Inflammatory macrophage treated with lipopolysaccharide for 4 hours (primary cell): ENCODE measurements at places on chromosomes 6 and 20.
A peak's percentile ranks its signal among the peaks of the same experiment; 100 is the strongest.

GRCh38 chr6:15480525-15480924 lies 182.3 kb downstream of the DTNBP1 start:
- peak; percentile 22 for DNase-seq

DNA sequence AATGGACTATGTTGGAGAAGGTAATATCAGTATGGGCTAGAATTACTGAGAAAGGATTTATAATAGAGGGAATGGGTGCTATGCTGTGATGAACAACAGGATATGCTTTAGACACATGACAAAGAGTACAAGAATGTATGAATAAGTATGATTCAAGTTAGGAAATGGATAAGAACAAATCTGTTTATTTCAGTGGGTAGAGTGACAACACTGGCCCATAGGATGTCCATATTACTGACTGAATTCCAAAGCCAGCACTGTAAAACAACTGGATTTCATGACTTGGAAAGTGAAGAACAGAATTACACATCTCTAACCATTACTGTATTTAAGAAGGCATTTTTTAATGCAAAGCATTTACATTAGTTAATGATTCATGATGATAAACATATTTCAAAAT lies 35.9 kb downstream of the EPM2A start:
- DNase-seq: no peak

GRCh38 chr6:16092140-16092539 lies 36.7 kb upstream of the MYLIP start:
- DNase-seq: peak; percentile 46

- peak; percentile 72 for DNase-seq
These were observed 8.1 kb downstream of the PTPN1 start for GRCh38 chr20:50518270-50518721.

- DNase-seq: no peak
These were observed 68.3 kb downstream of the CEBPB start for GRCh38 chr20:50258790-50259483.

DNA sequence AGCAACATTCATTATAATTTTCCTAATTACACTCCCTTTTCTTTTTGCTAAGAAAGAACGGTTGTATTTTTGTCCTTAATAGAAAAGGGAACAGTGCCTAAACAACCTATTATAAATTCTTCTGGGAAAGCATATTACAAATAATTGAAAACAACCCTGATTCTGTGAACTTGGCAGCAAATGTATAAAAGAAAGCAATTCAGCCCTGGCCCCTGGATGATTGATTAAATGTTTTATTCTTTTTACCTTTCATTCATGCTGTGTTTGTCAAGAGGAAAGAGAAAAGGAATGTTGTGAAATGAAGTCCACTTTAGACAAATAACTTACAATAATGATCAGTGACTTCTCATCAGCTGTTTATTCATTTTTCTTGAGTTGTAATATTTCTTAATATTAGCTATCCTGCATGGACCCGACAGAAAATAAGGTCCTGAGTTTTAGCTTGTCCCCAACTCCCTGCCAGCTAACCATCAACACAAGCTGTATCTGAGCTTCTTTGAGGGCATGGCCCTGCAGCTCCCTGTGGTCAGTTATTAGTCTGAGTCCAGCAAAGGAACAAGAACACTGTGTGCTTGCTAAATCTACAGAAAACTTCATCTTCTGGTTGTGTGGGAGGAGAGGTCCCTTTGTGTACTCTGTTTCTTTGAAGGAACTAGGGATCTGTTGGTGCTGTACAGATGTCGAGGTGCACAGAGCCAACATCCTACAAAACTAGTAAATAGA lies 248.2 kb downstream of the LAMA2 start:
- no peak for DNase-seq

- no peak for DNase-seq
These were observed 26.4 kb downstream of the PSMG4 start for GRCh38 chr6:3285049-3285639.

- DNase-seq: peak; percentile 48
These were observed 16.7 kb upstream of the ENTPD6 start for GRCh38 chr20:25178563-25179438.

DNA sequence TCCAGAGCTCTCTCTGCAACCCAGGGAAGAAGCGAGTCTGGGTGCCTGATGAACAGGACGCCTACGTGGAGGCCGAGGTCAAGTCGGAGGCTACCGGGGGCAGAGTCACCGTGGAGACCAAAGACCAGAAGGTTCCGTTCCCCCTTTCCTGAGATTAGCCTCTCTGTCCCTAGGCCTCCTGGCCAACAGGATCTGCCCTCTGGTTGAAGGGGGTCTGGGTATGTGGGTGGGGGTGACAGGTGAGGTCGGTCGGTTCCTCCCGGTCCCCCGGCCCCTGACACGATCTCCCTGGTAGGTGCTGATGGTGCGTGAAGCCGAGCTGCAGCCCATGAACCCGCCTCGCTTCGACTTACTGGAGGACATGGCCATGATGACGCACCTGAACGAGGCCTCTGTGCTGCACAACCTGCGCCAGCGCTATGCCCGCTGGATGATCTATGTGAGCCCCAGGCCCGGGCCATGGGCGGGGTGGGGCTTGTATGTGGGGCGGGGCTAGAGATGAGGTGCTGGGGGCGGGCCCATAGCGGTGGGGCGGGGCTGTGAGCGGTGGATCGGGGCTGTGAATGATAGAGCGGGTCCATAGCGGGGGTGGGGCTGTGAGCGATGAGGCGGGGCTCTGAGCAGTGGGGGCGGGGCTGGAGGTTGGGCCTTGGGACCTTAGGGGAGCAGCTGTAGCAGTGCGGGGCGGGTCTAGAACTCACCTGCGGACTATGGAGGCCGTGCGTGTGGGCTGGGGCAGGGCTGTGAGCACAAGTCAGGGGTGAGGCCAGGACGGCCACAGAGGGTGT lies 23.9 kb downstream of the MYH7B start:
- no peak for DNase-seq

DNA sequence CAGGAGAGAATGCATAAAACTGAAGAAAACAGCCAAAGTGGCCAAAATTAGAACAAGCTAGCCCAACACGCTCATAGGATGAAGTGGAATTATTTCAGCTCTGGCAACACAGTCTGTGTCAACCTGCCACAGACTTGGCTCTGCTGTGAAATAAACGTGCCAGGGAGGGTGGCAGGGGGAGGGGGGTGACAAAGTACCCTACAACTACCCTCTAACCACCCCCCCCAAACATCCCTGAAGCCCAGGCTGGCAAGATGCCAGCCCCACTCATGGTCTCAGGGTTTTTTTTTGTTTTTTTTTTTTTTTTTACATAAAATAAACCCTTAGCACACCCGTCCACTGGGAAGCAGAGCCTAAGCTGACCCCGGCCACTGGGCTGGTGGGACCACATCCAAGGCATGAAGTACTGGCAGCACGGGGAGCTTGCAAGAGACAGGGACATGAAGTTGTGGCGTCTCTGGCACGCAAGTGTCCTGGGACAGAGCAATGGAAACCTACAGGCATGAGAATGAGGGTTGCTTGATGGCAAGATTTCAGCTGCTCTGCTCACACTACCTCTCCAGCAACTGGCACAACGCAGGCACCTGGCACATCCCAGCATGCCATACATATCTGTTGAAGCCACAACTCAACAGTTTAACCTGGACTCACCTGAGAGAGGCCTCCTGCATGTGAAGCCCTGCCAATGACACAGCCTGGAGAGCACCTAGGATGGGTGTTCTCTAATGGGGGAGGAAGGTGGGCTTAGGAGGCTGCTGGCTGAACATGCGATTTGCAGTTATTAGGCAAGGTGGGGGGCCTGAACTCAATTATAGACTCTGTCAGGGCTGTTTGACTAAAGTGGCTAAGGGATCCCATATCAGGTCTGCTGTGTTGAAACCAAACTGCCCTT lies 76.4 kb downstream of the TRAM2 start:
- no peak for DNase-seq

GRCh38 chr6:168663041-168663440 lies 222.1 kb downstream of the SMOC2 start:
- no peak for DNase-seq

GRCh38 chr6:166655251-166655650 lies 28.2 kb upstream of the RPS6KA2 start:
- DNase-seq: no peak

- DNase-seq: no peak
These were observed 135.9 kb downstream of the JPH2 start for GRCh38 chr20:44050925-44051660.

- DNase-seq: no peak
These were observed 5.9 kb downstream of the ADGRF5 start for GRCh38 chr6:46915866-46916265.

- no peak for DNase-seq
These were observed 81.7 kb upstream of the CD83 start for GRCh38 chr6:14035874-14036273.

GRCh38 chr6:168041928-168042327 lies 37.1 kb downstream of the FRMD1 start:
- DNase-seq: no peak

DNA sequence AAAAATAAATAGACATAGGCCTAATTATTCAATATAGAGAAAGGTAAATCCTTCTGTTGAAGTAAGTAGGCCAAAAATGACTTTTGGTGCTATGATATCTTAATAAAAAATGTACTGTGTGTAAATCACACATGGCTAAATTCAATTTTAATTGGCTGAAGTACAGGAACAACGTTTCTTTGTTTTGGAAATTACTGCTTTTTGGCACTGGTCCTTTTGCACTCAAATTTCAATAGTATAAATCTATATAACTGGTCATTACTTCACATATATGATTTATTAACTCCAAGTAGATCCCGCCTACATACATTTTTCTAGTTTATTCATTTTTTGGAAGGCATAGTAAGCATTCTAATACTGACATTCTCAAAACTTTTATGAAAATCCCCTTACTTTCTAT lies 114.5 kb downstream of the RALGAPA2 start:
- DNase-seq: no peak

DNA sequence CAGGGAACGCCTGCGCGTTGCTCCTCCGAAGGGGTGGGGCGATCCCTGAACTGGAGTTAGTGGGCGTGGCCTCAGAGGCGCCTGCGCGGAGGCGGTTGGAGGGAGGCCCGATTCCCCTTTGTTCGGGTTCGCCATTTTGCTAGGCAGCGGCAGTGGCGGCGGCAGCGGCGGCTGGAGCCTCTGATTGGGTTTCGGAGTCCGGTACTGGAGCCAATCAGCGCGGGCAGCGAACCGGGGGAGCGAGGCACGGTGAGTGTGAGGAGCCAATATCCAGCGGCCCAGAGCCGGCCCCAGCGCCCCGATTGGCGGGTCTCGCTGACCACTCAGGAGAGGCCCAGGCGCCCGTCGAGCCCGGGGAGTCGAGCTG lies at the start of gene NFYA:
Gene NFYA (plus strand): TSS at position 139 of the 367 bp plus-strand sequence. CDS start 6,116 bp downstream, outside the sequence.
- no peak for DNase-seq

- peak; percentile 62 for DNase-seq
These were observed 805 bp downstream of the MSH5 start for GRCh38 chr6:31740397-31741223.

GRCh38 chr6:30879684-30880427 lies 4.5 kb upstream of the DDR1 start:
- no peak for DNase-seq

- no peak for DNase-seq
These were observed at the start of gene FAM83B for GRCh38 chr6:54846243-54846856. Gene FAM83B (plus strand): TSS chr6:54846771. CDS start chr6:54870247, 23,476 bp downstream.

GRCh38 chr20:6401893-6402557 lies 279.2 kb upstream of the FERMT1 start:
- no peak for DNase-seq

DNA sequence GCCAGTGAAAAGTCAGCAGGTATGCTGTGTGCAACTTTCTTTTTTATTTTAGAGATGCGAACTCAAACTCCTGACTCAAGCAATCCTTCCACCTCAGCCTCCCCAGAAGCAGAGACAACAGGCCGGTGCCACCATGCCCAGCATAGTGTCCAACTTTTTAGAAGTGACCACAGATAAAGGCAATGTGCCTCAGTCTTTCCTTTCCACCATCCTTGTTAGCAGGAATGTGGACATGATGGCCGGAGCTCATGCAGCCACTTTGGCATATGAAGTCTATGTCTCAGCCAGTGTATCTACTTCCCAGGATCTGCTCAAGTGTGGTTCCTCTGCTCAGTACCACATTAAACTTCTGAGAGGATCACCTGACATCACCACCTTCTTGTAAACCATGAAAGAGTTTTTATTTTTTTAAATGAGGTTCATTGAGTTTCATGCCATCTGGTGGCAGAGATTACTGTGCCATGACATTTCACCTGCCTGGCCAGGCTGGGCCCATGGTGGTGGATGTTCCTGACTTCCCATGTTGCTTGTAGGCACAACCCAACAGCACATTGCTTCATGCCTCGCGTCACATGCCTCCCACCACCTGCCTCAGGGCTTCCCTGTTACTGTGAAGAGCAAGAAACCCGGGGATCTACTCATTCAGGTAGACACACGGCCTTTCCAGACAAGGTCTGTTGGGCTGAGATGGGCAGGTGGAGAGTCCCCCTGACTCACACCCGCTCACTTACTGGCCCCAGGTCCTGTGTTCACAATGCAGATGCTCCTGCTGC lies 216.5 kb downstream of the LY86 start:
- DNase-seq: peak; percentile 20

- DNase-seq: no peak
These were observed 77.2 kb upstream of the BHLHE23 start for GRCh38 chr20:63083831-63084562.

DNA sequence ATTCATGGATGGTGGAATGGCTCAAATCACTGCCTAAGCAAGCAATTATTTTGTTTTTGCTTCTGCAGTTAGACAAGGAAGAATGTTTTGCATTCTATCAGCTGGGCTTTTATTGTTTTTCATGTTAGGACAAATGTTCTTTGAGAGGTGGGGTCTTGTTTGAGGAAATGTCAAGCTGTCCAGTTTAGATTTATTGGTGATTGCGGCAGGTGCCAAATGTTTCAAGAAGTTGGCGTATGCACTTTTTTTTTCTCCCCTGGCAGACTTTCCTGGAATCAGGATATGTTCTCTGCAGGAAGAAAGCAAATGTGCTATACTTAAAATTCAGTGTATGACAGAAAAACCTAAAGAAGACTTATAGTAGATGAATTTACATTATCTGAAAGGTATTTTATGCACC lies 81.0 kb upstream of the JAG1 start:
- no peak for DNase-seq

- DNase-seq: peak; percentile 58
These were observed 168.7 kb upstream of the PRSS16 start for GRCh38 chr6:27078734-27079357.

DNA sequence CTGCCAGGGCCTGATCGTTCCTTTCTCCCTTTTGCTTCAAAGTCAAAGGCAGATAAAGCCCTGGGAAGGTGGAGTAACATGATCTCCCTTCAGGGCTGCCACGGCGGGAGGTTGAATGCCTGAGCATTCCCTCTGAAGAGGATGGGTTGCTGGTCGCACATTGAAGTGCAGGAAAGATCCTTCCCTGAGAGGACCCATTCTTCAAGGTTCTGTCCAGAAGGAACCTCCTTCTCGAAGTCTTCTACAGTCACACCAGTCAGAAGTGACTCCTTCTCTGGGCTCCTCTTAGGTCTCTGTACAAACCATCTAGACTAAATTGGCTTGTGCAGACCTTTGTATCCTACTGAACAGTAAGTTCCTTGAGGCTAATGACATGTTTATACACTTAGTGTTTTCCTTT lies 192.6 kb upstream of the VGLL2 start:
- no peak for DNase-seq
